ENCODE measurements at places on chromosomes 2 and 18.
A peak's percentile ranks its signal among the peaks of the same experiment; 100 is the strongest.

DNA sequence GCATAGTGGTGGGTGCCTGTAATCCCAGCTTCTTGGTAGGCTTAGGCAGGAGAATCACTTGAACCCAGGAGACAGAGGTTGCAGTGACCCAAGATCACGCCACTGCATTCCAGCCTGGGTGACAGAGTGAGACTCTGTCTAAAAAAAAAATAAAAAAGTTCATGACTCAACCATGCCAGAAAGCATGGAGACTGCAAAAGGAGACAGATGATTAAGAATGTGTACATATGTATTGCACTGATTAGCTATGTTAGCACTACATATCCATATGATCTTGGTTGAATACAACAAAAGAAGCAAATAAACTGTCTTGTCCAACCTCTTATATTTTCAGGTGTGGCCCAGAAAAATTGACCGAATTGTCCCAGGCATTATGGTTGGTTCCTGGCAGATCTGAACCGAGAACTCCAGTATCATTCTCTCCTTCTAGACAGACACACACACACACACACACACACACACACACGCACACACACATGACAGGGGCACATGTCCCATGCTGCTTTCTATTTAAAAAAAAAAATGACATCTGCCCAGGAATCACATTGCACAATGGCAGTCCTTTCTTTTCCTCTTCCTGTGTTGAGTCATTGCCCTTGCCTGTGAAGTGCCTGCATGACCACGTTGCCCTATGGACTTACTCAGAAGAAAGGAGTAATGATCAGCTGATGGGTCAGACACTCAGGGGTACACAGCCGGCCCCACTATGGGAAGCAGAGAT, 65.6 kb downstream of the MYCN start:
- no peak for DNase-seq

DNA sequence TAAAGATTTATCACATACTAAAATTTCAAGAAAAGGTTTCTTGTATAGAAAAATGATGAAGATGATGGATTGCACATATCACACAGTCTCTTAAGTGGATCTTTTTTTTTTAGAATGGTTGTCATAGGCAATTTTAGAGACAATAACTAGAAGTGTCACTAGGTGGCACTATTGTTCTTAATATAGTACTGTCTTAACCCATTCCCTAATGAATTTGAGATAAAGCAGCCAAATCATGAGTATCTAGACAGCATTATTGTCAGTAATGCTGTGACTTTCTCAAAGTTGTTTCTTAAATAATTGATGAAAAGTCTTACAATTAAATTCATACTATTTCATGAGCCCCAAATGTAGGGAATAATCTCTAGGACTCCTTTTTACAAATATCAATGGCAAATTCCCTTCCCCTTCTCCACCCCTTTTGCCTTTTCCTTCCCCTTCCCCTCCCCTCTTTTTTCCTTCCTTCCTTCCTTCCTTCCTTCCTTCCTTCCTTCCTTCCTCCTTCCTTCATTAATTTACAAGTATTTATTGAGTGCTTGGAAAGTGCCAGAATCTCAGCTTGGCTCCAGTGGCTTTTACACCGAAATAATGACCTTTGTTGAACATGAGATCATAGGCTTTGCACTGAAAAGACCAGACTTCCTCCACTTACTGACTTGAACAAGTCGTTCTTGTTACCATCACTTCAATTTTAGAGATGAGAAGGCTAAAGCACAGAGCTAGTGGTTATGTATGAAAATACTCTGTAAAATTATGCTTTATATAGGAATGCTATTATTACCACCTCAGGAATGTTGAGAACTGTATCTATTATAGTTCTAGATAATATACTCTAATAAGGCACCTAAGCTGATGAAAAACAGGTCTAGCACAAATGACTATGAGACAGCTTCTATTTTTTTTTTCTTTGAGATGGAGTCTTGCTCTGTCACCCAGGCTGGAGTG, 19.8 kb downstream of the MYL12B start:
- DNase-seq = no peak

DNA sequence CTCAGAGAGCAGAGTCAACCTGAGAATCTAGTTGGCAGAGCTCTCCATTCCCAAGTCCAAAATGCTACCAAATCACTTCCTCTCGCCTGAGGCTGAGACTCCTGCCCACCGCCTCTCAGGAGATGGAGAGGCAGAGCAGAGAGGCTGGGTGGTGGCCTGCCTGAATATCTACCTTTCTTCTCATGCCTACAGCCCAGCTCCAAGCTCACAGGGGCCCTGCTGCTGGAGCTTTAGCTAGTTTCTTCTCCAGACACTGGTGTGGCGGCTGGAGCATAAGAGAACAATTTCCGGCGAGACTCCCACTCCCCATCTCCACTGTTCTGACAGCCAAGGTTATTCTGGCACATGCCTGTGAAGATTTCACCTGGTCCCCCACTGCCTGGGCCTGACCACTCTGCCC, 8.1 kb upstream of the CYP26B1 start:
- DNase-seq = peak; percentile 18

- no peak for DNase-seq
Observed at GRCh38 chr2:126839796-126840195, 58.9 kb upstream of the TEX51 start.

DNA sequence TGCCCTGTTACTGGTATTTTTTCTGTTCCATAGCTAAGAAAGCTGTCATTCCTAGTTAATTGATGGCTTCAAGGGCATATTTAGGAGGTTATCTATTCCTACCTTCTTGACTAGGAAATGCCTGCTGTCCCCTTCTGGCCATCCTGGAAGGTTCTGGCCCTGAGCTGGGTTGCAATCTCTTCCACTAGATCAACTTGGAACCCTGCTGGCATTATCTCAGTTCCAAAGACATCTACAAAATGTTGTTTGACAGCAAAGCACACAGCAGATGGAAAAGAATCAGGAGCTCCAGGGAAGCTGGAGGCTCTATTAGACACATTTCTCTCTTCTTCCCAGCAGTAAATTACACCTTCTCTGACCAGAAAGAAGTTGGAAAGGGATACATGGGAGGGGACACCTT, 192.1 kb downstream of the ARHGAP28 start:
- no peak for DNase-seq

GRCh38 chr18:26618135-26618534, 69.8 kb upstream of the KCTD1 start:
- no peak for DNase-seq

DNA sequence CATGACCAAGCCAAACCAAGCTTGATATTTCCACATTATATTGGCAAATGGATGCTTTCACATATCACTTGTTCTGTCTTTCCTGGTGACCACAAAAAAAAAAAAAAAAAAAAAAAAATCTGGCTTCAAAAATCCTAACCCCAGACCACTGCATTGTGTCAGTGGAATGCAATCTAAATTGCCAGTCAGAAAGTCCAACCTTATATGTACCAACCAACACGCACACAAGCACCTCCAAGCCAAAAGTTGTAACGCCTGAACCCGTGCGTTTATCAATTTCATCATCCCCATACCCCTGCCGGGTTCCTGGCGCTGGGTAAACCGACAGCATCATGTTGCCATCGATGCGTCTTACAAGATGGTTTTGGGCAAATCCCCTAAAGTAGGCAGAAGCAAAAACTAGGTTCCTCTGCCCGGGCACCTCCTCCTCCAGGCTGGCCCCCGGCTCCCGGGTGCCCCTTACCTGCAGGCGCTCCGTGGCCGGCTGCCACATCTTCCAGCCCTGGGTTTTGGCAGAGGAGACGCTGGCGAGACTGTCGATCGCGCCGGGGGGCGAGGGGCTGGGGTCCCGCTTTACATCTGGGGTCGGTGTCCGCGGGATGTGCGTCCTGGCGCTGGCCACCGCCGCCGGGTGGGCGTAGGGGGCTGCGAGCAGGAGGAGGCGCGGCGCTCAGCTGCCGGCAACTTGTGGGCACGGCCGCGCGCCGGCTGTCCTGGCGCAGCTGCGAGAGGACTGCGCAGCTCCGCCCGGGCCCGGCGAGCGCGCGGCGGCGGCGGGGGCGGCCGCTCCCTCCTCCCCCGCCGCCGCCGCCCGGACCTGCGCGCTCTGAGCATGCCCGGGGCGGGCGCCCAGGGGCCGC, at the start of gene PID1:
Gene PID1, minus strand, starts transcription at position 737 of the 860 bp plus-strand sequence. Its CDS starts 244 bp downstream, at position 493.
- no peak for DNase-seq

- no peak for DNase-seq
Observed at GRCh38 chr18:11801573-11801972, 49.6 kb upstream of the CHMP1B start.

- DNase-seq = no peak
Observed at GRCh38 chr2:124913868-124914267, 888.8 kb downstream of the CNTNAP5 start.

DNA sequence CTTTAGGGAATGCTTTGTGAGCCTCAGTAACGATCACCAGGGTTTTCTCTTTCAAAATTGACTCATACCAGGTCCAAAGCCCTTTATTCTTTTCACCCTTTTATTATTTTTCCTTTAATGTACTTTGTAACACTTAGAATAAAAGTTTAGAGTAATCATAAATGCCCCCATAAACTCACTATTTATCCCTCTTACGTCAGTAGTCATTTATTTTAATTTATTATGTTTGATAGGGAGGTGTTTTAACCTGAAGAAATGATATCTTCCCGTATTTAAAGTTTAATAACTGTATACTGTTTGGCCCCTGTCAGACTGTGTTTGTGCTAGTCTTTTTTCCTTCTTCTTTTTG, 1.1 kb downstream of the TWSG1 start:
- no peak for DNase-seq

DNA sequence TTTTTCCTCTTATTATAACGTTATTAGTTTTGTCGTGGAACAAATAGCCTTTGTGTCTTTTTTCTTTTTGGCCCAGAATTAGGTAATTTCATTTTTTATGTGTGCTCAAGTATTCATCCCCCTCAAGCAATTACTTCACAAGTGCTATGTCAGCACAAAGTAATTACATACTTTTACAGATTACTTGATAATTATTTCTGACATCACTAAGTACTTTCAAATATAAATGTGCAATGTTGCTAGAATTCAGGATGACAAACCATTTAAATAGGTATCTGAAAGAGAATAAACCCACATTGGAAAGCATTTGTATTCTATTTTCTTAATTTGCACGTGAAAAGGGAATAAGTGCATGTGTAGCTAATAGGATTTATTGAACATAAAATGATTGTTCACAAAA, 238.2 kb downstream of the CDH7 start:
- DNase-seq = no peak

DNA sequence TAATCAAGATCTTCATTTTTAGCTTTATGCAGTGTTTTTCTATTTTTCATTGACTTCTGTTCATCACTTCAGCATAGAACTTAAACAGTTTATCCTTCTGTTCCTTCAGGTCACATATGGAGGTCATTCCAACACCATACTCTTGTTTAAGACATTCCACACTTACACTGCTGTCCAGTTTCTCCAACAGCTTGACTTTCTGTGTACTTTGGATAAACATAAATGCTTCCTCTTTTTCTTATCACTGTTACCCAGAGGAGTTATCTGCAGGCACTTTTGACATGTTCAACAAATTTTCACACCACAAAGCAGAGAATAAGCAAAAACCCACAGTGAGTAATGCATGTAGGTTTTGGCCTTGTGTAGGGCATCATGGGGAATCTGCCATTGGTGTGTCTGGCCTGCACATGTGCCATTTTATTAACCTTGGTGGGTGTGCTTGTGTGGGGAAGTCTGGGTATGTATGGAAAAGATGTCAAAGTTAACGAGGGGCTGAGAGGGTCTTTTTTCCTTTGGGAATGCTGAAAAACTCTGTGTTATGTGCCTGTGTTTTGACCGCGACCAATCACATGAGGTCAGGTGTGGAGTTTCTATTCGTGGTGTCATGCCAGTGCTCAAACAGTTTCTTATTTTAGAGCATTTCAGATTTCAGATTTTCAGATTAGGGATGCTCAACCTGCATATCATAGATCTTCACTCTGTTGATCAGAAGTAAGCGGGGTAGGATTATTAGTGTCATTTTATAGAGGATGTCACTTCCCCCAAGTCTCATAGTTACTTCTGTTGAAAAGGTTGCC, 53.9 kb upstream of the ACVR1 start:
- DNase-seq = no peak

DNA sequence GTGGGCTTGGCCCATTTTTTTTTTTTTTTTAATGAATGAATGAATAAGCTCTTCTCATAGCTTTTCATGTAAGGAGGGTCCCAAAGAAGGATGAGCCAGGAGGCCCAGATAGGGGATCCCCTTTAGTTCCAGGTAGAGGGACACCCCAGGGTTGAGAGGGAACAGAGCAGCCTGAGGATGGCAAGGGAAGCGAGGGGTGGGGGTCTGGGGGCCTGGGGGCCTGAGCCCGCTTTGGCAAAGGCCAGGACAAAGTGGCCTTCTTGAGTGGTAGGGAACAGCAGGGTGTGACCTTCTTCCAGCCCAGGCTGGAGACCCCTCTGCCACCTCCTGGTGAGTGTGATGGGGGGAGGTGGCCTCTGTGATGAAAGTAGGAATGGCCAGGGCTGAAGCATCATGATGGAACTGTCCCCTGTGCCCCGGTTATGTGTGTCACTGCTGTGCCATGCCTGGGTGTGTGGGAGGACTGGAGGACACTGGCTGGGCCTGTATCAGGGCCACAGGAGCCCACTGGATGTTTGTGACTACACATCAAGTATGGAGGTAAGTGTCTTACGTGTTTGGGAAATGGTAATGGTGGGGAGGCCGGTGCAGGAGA, 263.5 kb upstream of the HDAC4 start:
- DNase-seq = no peak

GRCh38 chr2:196983934-196984333, 57.4 kb upstream of the PGAP1 start:
- no peak for DNase-seq

GRCh38 chr2:12615509-12615908, 101.2 kb upstream of the TRIB2 start:
- DNase-seq = no peak

DNA sequence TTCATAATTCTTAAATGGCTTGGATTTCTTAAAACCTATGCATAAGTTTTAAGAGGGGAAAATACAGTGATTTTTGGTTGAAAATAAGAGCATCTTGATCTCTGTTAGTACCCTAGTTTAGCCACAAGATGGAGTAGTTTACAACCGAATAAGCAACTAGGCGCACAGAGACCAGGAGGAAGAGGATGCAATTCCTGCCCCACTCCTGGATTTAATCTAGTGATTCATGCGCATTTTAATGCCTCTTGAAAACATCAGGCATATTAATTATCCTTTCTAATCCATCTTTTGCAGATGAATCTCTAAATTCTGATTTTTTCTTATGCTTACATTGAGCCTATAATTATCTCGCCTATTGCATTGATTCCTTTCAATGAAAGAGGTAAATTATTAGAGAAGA, 76.7 kb downstream of the MRPS9 start:
- DNase-seq = no peak

Measured in natural killer cell treated with Interleukin-12 subunit alpha and Interleukin-12 subunit beta and Interleukin-15 and Interleukin-18, amount 100 ng/mL, for 72 hours (primary cell).